ENCODE measurements at places on chromosomes 16 and 17. TPM values are rescaled to one million over a fixed set of nuclear protein-coding genes. Genes with fewer than 3 reads are reported as not detected.

GRCh38 chr16:51201604-51202003 lies 50.5 kb upstream of the SALL1 start:
- DNase-seq, result no peak

Gene ZCCHC14
- 8.2 TPM for total RNA-seq

DNA sequence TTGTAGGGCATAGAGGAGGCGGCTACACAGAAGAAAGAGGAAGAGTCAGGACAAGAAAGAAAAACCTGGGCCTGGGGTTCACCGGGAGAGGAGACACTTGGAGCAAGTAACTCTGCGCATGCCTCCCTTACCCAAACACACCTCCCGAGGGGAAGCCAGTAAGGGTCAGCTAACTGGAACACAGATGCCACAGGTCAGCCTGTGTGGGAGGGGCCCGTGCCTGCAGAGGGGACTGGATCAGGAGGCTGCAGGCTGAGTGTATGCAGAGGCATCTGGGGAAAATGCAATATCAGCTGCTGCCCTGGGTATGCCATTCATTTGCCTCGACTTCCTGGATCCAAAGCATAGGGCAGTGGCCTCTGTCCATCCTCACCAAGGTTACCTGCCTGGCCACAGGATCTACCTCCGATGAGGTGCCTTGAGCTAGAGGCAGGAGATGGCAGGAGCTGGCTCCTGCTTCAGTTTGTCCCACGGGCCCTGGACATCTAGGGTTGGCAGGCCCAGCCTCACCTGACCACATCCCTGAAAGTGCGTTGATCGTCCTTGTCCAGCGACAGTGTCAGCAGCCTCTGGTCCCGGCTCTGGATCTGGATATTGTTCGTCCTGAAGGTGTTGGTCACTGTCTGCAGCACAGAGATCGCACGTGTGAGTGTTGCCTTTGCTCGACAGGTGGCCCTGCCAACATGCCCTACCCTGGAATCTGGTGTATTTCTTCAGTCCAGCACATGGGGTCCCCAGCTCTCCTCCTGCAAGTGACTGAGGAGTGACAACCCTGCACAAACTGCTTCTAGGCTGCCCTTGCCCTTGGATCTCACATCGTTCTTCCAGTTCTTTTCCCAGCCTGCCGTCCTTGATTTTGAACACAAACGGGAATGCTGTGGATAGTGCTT lies 4.6 kb upstream of the MFSD6L start:
- DNase-seq, result no peak

DNA sequence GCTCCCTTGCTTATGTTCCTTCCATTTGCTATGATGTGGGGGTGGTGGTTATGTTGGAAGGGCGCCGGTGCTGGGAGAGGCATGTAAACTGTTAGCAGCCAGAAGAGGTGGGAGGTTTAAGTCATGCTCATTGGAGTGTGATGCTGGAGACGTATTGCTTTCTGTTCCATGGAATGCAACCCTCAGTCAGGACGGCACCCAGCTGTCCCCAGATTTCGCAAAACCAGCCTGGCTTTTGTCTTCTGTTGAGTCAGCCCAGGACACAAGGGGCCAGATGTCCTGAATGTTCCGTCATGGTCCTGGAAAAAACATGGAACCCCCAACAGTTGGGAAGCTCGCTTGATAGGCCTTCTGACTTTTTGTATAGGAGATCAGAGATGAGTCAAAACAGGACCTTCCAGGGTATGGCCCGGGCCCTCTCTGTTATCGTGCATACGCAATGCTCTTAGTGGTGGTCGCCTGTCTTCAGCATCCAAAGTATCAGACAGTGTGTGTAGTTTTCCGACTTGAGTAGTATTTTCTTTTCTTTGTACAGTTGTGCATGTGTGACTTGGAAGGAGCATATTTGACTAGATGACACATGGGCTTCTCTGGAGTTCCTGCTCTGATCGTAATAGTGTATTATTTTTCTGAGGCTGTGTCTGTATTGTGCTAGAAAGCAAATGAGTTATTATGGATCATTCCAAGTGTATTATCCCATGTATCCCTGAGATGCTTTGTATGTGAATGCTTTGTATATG lies 201.9 kb downstream of the SNX29 start:
- peak; percentile 88 for DNase-seq

Gene HOXB4
- total RNA-seq, result 1.7 TPM

DNA sequence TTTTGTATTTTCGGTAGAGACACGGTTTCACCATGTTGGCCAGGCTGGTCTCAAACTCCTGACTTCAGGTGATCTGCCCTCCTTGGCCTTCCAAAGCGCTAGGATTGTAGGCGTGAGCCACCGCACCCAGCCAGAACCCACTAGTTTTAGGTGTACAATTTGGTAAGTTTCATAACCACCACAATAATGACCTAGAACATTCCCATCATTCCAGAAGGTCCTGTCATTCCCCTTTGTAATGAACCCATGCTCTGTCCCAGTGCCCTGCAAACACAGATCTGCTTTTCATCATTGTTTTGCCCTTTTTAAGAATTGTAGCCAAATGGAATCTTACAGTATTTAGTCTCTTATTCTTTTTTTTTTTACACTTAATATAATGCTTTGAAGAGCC lies 35.6 kb upstream of the IRF8 start:
- no peak for DNase-seq

Gene WNT9B
- under 0.01 TPM for total RNA-seq
